Activated B cell treated with CpG ODN at 0.5 μM for 24 hours (primary cell): ENCODE measurements at places on chromosomes 3 and 15. TPM values are rescaled to one million over a fixed set of nuclear protein-coding genes. Genes with fewer than 3 reads are reported as not detected.

DNA sequence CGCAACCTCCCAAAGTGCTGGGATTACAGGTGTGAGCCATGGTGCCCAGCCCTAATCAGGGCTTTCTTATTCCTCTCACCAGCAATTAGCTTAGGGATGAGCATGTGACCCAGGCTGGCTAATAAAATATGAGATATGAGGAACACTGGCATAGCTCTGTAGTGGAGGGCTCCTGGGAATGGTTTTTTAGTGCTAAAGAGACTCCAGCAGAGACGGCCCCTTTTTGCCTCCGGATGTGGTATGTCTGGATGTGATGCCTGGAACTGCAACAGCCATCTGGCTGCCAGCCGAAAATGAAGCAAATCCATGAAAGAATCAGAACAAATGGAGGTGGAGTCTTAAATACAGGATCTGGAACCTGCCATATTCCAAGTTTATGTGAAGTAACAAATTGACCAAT lies 69.1 kb upstream of the MAGI1 start:
- H3K4me3 ChIP-seq = no peak overlapping the region
- H3K36me3 ChIP-seq = no peaks in the 10 kb centered on the region
- no peak for DNase-seq
- H3K4me1 ChIP-seq = no peaks in the 10 kb centered on the region
- no peak overlapping the region for H3K27ac ChIP-seq
- H3K27me3 ChIP-seq = peaks cover 2% of the 10 kb centered on the region

DNA sequence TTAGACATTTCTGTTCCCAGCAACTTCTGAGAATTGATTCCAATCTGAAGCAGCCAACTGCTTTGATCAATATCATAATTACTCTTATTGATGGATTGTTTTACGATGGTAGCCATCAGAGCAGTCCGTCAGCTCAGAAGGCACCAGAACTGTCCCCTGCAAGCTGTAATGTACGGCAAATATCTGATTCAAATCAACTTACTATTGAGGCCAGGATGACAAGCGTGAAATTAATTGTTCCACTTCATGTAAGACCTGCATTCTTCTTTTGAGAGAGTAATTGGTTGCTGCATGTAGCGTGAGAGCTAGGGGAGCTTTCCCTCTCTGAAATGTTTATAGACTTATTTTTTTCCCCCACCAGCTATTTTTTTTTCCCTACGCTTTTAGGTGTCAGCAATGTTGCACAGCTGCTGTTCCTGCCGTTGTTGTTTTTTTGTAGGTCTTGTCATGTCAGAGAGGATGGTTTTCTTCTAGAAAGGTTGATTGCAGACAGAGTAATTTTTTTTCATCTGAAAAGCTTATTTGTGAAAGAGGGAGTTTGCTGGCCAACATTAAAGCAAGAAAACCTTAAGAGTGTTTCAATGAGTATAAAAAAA lies 134.9 kb downstream of the CACNA2D3 start:
- no peak for DNase-seq
- no peaks in the 10 kb centered on the region for H3K4me1 ChIP-seq
- no peak overlapping the region for H3K27ac ChIP-seq
- H3K36me3 ChIP-seq = no peaks in the 10 kb centered on the region

GRCh38 chr15:101578443-101578894 lies 73.7 kb downstream of the TM2D3 start:
- H3K4me3 ChIP-seq = no peak overlapping the region
- no peaks in the 10 kb centered on the region for H3K36me3 ChIP-seq
- H3K27me3 ChIP-seq = peaks cover 30% of the 10 kb centered on the region
- DNase-seq = no peak
- no peak overlapping the region for H3K27ac ChIP-seq

Gene CPN2
- not detected in 2 replicates for total RNA-seq

- H3K36me3 ChIP-seq = no peaks in the 10 kb centered on the region
- no peak for DNase-seq
- H3K4me3 ChIP-seq = no peak overlapping the region
- no peaks in the 10 kb centered on the region for H3K4me1 ChIP-seq
Observed at GRCh38 chr3:53503195-53503594, 8.8 kb downstream of the CACNA1D start.

DNA sequence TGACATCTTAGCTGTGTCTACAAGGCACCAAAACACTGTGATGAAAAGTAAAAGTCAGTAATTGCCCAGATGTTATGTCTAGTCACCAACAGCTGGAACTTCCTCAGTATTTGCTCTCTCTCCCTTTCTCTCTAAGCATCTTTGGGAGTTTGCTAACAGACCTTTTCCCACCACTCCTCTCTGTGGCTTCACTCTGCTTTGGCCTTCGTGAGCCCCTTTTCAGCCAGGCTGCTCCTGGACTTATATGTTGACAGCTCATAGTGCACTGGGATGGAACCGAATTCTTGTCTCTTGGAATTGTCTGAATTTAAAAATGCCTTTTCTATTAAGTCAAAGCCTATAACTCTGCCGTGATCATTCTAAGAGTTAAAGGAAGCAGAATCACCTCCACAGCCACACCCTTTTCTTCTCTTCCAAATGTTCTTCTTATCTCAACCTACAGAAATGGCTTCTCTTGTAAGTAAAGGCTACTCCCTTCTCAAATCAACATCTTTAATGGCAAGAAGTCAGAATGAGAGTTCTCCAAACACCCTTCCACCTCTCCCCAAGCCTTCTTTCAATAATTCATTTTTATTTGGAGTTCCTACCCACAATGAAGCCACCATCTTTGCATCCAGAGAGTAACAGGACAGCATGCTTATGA lies 17.2 kb upstream of the FOXP1 start:
- H3K27ac ChIP-seq = no peak overlapping the region
- no peak overlapping the region for H3K4me3 ChIP-seq
- no peaks in the 10 kb centered on the region for H3K4me1 ChIP-seq

DNA sequence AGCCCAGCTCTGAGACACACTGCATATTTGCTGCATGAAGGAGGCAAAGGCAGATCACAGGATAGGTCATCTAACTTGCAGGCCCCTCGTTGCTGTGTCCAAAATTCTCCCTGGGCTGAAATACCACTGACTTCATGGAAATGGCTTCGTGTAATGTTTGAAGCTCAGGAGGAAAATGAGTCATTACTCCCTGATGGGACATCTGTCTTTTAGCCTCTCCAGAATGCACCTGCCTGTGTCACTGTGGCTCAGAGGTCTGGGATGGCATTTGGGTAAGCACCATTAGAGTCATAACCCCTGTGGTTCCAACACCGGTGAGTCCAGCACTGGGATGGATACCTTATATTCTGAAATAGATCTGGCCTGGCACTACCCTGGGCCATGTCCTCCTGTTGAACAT lies 51.5 kb downstream of the IL12A start:
- no peak overlapping the region for H3K27ac ChIP-seq
- peaks cover 29% of the 10 kb centered on the region for H3K27me3 ChIP-seq
- H3K4me1 ChIP-seq = peaks cover 6% of the 10 kb centered on the region
- no peak for DNase-seq
- H3K36me3 ChIP-seq = no peaks in the 10 kb centered on the region

DNA sequence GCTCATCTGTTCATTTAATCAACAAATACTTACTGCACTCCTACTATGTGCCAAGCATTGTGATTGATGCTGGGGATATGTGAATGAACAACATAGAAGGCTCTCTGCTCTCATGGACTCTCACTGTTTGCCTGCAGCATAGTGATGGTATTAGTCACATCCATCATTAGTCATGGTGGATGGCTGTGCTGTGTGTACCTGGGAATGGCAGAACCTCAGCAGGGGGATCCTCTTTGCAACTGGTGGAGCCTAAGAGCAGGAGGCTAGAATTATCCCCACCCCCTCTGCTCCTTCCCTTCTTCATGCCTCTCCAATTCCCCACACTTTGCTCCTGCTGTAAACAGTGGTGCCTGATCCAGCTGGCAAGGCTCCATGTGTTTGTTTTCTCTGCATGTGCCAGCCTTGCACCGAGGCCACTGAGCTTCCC lies 20.5 kb downstream of the BOC start:
- no peaks in the 10 kb centered on the region for H3K36me3 ChIP-seq
- no peaks in the 10 kb centered on the region for H3K4me1 ChIP-seq
- DNase-seq = no peak
- H3K4me3 ChIP-seq = no peak overlapping the region

GRCh38 chr15:60899322-60899966 lies 329.7 kb downstream of the RORA start:
- H3K4me3 ChIP-seq = no peak overlapping the region
- no peaks in the 10 kb centered on the region for H3K36me3 ChIP-seq
- peaks cover 8% of the 10 kb centered on the region for H3K4me1 ChIP-seq
- H3K27me3 ChIP-seq = no peaks in the 10 kb centered on the region
- DNase-seq = no peak

- H3K27ac ChIP-seq = no peak overlapping the region
- no peaks in the 10 kb centered on the region for H3K4me1 ChIP-seq
- H3K36me3 ChIP-seq = no peaks in the 10 kb centered on the region
- H3K4me3 ChIP-seq = no peak overlapping the region
Observed at GRCh38 chr3:162569314-162569713, 1072.7 kb downstream of the OTOL1 start.

Gene SHC4
- total RNA-seq = 0.24 TPM in 1 of 2 replicates, not detected in the other

Gene LTF
- 0.10 TPM in 1 of 2 replicates, not detected in the other for total RNA-seq

GRCh38 chr3:85960793-85961192 lies 1002.0 kb downstream of the CADM2 start:
- H3K4me1 ChIP-seq = no peaks in the 10 kb centered on the region
- H3K36me3 ChIP-seq = no peaks in the 10 kb centered on the region

GRCh38 chr3:127718916-127719290 lies 46.2 kb downstream of the ABTB1 start:
- H3K36me3 ChIP-seq = peaks cover 2% of the 10 kb centered on the region
- no peak for DNase-seq
- H3K27me3 ChIP-seq = no peaks in the 10 kb centered on the region
- no peaks in the 10 kb centered on the region for H3K4me1 ChIP-seq
- no peak overlapping the region for H3K4me3 ChIP-seq

- H3K36me3 ChIP-seq = no peaks in the 10 kb centered on the region
- peaks cover 44% of the 10 kb centered on the region for H3K4me1 ChIP-seq
- H3K27ac ChIP-seq = no peak overlapping the region
- peaks cover 1% of the 10 kb centered on the region for H3K27me3 ChIP-seq
- no peak overlapping the region for H3K4me3 ChIP-seq
Observed at GRCh38 chr15:31306426-31307269, 20.0 kb upstream of the KLF13 start.

Gene SLC9C1
- 0.24 and 0.58 TPM in 2 replicates for total RNA-seq

Gene DUOXA2
- not detected in 2 replicates for total RNA-seq

GRCh38 chr15:32657941-32658340 lies 16.4 kb downstream of the SCG5 start:
- H3K4me1 ChIP-seq = no peaks in the 10 kb centered on the region
- DNase-seq = no peak
- no peak overlapping the region for H3K4me3 ChIP-seq

- H3K4me3 ChIP-seq = no peak overlapping the region
- DNase-seq = no peak
- no peaks in the 10 kb centered on the region for H3K36me3 ChIP-seq
- no peak overlapping the region for H3K27ac ChIP-seq
- no peaks in the 10 kb centered on the region for H3K27me3 ChIP-seq
- peaks cover 5% of the 10 kb centered on the region for H3K4me1 ChIP-seq
Observed at GRCh38 chr3:100079328-100079727, 35.0 kb downstream of the FILIP1L start.

- H3K36me3 ChIP-seq = no peaks in the 10 kb centered on the region
- no peaks in the 10 kb centered on the region for H3K27me3 ChIP-seq
- peaks cover under 1% of the 10 kb centered on the region for H3K4me1 ChIP-seq
- DNase-seq = no peak
Observed at GRCh38 chr3:29275309-29275708, 5.6 kb upstream of the RBMS3 start.

DNA sequence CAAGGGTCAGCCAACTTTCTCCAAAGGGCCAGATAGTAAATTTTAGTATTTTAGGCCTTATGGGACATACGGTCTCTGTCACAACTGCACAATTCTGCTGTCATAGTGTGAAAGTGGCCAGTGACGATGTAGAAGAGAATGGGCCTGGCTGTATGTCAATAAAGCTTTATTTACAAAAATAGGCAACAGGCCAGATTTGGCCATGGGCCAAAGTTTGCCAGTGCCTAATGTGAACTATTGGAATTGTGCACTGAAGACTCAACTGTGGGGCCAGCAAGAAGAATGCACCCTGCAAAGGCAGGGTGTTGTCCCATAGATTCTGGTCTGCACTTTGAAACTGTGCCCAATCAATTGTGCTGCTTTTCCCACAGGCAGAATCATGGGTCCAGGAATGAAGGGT lies 69.4 kb upstream of the PRR23E start:
- H3K4me3 ChIP-seq = no peak overlapping the region
- DNase-seq = no peak
- no peak overlapping the region for H3K27ac ChIP-seq

Gene BLM
- 18.2 and 23.4 TPM in 2 replicates for total RNA-seq

- DNase-seq = no peak
- no peak overlapping the region for H3K4me3 ChIP-seq
- H3K27ac ChIP-seq = no peak overlapping the region
- no peaks in the 10 kb centered on the region for H3K36me3 ChIP-seq
- H3K4me1 ChIP-seq = no peaks in the 10 kb centered on the region
- peaks cover 15% of the 10 kb centered on the region for H3K27me3 ChIP-seq
Observed at GRCh38 chr3:100540791-100541334, 48.4 kb downstream of the TMEM45A start.

Gene PEX5L
- total RNA-seq = not detected in 2 replicates

- H3K4me1 ChIP-seq = no peaks in the 10 kb centered on the region
- H3K36me3 ChIP-seq = no peaks in the 10 kb centered on the region
- no peak for DNase-seq
- no peak overlapping the region for H3K27ac ChIP-seq
- no peak overlapping the region for H3K4me3 ChIP-seq
Observed at GRCh38 chr3:174720717-174721116, 138.4 kb upstream of the NAALADL2 start.

GRCh38 chr15:56530157-56530556 lies 65.2 kb upstream of the MNS1 start:
- H3K36me3 ChIP-seq = no peaks in the 10 kb centered on the region
- H3K4me1 ChIP-seq = peaks cover 23% of the 10 kb centered on the region
- no peak overlapping the region for H3K27ac ChIP-seq
- H3K27me3 ChIP-seq = no peaks in the 10 kb centered on the region
- no peak for DNase-seq

Gene GOLGA6L7
- total RNA-seq = not detected in 2 replicates

DNA sequence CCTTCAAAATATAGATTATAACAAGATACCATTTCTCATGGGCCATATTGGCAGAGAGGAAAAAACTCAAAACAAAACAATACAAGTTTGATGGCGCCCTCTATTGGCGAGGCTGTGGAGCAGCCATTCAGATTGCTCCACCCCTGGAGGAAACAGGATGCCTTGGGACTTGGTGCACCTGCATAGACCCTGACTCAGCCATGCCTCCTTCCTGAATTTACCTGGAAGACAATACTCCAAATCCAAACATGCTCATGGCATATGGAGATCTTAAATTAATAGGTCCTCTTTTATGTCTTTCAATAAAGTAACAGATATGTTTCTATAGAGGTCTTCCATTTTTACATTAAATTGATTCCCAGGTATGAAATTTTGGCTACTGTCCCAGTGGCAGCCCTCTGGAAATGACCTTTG lies 90.0 kb downstream of the APBA2 start:
- DNase-seq = no peak
- H3K4me1 ChIP-seq = no peaks in the 10 kb centered on the region
- no peak overlapping the region for H3K27ac ChIP-seq

Gene MGA
- total RNA-seq = 49.9 and 58.3 TPM in 2 replicates

- H3K4me1 ChIP-seq = no peaks in the 10 kb centered on the region
- H3K27ac ChIP-seq = no peak overlapping the region
- DNase-seq = no peak
- no peaks in the 10 kb centered on the region for H3K36me3 ChIP-seq
Observed at GRCh38 chr15:29708519-29708918, 113.7 kb downstream of the TJP1 start.
